IMR-90 (cell line): ENCODE measurements at places on chromosomes 7 and 10.

DNA sequence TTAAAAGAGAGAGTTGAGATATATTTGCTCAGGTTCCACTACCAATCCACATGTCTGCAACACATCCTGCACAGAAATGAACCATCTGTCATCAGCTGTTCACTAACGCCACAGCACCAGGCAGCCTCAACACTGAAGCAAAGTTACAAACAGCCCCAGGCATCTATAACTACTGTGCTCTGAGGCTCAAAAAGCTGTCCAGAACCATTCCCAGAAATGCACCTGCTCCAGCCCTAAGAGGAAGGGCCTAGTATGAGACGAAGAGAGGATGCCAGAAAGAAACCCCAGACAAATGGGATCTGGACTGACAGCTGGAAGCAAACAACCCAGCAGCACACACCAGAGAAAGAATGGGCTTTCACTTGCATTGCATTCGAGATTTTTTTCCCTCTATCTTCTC is 159.3 kb downstream of the ELMO1 start:
- no peak for DNase-seq

DNA sequence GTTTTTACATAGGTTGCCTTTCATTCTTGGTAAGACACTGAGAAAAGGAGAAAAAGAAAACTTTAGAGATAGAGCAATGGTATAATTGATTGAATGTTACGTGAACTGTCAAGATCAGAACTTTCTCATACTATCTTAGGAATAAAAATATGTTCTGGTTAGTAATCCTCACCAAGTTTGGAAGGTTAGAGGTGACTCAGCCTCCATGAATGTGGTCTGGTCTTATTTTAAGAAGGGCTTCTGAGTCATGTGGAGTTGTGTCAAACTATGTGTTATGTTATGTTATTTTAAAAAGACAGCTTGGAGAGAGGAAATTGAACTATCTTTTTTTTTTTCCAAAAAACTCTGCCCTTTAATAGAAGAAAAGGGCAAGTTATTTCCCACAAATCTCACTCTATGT is 458.6 kb upstream of the KLF6 start:
- DNase-seq, result peak; percentile 100

GRCh38 chr10:110860576-110861241 is 11.0 kb upstream of the PDCD4 start:
- DNase-seq, result no peak

DNA sequence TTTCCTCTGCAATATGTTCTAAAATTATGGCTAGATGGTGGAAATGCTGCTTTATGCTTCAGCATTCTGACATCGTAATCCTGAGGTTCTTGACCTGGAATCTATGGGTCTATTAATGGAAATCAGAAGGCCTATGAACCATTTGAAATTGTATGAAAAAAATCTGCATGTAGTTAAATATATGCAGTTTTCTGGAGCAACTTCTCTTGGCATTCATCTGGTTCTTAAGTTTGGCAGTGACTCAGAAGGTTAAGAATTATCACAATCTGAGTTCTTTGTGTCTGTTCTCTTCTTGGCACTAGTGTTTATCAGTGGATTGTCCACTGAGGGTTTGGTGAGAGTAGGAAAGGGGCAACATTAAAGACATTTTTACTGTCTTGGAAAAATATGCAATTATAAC is 71.1 kb upstream of the FZD1 start:
- DNase-seq, result peak; percentile 54

DNA sequence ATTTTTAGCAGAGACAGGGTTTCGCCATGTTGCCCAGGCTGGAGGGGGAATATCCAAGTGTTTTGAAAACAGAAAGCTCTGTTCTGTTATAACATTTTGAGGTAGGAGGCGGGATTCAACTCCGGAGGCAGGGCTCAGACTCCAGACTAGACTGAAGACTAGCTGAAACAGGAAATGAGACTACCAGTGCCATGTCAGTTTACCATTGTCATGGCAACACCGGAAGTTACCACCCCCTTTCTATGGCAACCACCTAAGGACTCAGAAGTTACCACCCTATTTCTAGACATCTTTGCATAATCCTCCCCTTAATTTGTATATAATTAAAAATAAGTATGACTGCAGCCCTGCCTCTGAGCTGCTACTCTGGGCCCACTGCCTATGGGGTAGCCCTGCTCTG is 1069.1 kb upstream of the AUTS2 start:
- no peak for DNase-seq

DNA sequence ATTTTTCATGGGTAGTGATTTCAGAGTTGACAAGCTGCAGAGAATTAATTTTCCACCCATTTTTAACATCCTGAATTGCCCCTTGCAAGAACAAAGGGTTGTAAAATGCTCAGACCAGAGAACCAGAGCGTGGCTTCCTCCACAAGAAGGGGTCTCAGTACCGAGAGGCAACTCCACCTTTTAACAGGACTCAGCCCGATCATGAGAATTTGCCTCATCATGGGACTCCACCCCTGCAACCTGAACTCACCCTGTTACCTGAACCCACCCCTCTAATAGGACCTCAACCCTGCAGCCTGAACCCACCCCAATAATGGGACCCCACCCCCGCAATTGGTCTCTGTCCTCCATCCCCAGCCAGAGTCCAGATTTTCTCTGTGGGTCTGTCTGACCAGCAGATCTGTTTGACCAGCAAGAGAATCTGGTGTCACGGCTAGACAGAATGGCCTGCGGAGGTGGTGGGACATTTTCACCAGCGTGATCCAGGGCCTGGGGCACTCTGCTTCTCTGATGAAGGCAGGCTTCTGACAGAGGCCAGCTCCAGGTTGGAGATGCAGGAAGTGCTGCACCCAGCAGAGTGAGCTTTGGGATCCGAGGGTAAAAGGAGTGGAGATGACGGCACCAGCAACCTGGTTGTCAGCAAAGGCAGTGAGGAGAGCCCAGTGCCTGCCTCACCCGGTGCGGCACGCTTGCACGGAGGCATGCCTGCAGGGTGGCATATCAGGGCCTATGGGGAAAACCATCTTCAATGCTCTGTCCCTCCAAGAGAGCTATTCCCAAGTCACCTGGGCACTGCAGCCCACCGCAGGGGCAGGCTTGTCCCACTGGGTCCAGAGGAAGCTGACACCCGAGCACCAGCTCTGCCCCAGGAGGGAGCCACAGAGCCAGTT is 136.6 kb downstream of the TCERG1L start:
- DNase-seq, result no peak

- DNase-seq, result no peak
Observed at GRCh38 chr7:7323352-7323751, 141.0 kb downstream of the C1GALT1 start.

- DNase-seq, result no peak
Observed at GRCh38 chr10:33621101-33621500, 286.6 kb upstream of the NRP1 start.

DNA sequence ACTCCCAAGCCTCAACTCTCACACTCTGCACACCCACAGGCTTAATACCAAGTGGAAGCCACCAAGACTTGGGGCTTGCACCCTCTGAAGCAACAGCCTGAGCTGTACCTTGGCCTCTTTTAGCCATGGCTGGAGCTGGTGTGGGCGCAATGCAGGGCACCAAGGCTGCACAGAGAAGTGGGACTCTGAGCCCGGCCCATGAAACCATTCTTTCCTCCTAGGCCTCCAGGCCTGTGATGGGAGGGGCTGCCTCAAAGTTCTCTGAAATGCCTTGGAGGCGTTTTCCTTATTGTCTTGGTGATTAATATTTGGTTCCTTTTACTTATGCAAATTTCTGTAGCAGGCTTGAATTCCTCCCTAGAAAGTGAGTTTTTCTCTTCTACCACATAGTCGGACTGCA is 276.6 kb downstream of the PAXIP1 start:
- no peak for DNase-seq
